CD14-positive monocyte (primary cell): ENCODE measurements at places on chromosomes 4 and X.
A peak's percentile ranks its signal among the peaks of the same experiment; 100 is the strongest.

DNA sequence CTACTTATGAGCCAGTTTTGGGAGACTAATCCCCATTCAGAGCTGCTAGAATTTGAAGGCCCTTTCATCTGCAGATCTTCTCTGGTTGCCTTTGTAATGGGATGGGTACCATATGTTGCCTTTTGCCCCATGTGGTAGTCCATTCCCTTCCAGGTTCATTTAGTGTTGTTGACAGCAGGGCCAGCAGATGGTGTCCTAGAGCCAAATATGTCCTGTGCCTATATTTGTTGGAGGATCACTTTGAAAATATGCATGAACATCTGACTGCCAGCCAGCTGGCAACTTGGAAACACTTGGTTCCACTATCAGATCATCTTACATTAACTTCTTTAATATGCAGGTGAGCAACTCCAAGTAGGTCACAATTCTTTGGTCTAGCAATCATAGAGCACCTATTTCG, 30.4 kb downstream of the CFAP299 start:
- no peaks in the 10 kb centered on the region for H3K4me1 ChIP-seq
- H3K27me3 ChIP-seq, result no peaks in the 10 kb centered on the region
- H3K27ac ChIP-seq, result no peak overlapping the region

DNA sequence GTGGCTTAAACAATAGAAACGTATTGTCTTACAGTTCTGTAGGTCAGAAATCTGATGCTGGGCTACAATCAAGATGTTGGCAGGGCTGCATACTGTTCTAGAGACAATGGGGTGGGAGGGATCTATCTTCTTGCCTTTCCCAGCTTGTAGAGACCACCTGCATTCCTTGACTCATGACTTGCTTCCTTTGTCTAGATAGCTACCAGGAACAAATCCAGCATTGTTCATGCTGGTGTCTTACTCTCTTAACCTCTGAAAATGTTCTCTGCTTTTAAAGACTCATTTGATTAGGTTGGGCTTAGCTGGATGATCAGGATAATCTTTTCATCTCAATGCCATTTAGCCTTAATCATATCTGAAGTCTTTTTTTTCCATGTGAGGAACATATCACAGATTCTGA, 169.0 kb downstream of the ZNF330 start:
- peaks cover 4% of the 10 kb centered on the region for H3K36me3 ChIP-seq
- no peaks in the 10 kb centered on the region for H3K27me3 ChIP-seq
- DNase-seq, result no peak
- H3K4me3 ChIP-seq, result no peak overlapping the region
- no peak overlapping the region for H3K27ac ChIP-seq

GRCh38 chr4:41644288-41644914, 104.1 kb downstream of the PHOX2B start:
- no peaks in the 10 kb centered on the region for H3K36me3 ChIP-seq
- no peak overlapping the region for H3K27ac ChIP-seq
- H3K4me3 ChIP-seq, result no peak overlapping the region
- DNase-seq, result peak; percentile 6

GRCh38 chrX:123189338-123189737, 5.3 kb downstream of the GRIA3 start:
- no peak overlapping the region for H3K27ac ChIP-seq
- H3K27me3 ChIP-seq, result peaks cover 15% of the 10 kb centered on the region
- no peak for DNase-seq

- no peaks in the 10 kb centered on the region for H3K36me3 ChIP-seq
- H3K27ac ChIP-seq, result no peak overlapping the region
- H3K4me3 ChIP-seq, result no peak overlapping the region
- no peak for DNase-seq
- H3K4me1 ChIP-seq, result no peaks in the 10 kb centered on the region
- H3K27me3 ChIP-seq, result no peaks in the 10 kb centered on the region
These were observed 61.4 kb downstream of the GBA3 start for GRCh38 chr4:22754116-22754515.

DNA sequence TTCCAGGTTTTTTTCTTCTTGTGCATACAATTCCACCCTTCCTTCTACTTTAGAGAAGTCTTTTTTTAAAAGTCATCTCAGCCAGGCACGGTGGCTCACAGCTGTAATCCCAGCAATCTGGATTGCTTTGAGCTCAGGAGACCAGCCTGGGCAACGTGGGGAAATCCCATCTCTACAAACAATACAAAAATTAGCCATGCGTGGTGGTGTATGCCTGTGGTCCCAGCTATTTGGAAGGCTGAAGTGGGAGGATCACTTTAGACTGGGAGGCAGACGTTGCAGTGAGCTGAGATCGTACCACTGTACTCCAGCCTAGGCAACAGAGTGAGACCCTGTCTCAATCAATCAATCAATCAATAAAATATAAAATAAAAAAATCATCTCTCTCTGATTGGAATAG, 14.8 kb downstream of the ELOVL6 start:
- H3K27ac ChIP-seq, result no peak overlapping the region
- DNase-seq, result no peak
- H3K27me3 ChIP-seq, result no peaks in the 10 kb centered on the region
- H3K4me3 ChIP-seq, result no peak overlapping the region
- H3K36me3 ChIP-seq, result no peaks in the 10 kb centered on the region

DNA sequence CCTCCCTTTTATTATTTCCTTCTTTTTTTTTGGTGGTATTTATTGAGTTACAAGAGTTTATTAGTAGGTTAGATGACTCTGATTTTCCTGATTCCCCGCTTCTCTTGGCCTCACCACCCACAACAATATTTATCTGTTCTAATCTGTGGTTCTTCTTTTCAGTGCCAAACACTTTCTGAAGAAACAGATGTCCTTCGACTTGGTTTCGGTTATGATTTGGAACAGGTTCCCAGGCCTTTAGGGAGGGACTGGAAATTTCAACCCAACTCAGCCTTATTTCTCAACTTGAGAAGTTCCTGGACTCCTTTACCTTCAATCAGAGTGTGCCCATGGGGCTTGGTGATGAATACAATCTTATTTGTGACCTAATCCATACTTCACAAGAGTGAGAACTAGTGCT, 108.1 kb downstream of the UCHL1 start:
- no peak overlapping the region for H3K4me3 ChIP-seq
- no peak for DNase-seq
- no peaks in the 10 kb centered on the region for H3K36me3 ChIP-seq
- H3K27me3 ChIP-seq, result peaks cover 47% of the 10 kb centered on the region
- peaks cover 14% of the 10 kb centered on the region for H3K4me1 ChIP-seq
- H3K27ac ChIP-seq, result no peak overlapping the region

- no peak overlapping the region for H3K27ac ChIP-seq
- DNase-seq, result no peak
- H3K36me3 ChIP-seq, result no peaks in the 10 kb centered on the region
These were observed 547.5 kb downstream of the SMARCA1 start for GRCh38 chrX:128975745-128976144.

DNA sequence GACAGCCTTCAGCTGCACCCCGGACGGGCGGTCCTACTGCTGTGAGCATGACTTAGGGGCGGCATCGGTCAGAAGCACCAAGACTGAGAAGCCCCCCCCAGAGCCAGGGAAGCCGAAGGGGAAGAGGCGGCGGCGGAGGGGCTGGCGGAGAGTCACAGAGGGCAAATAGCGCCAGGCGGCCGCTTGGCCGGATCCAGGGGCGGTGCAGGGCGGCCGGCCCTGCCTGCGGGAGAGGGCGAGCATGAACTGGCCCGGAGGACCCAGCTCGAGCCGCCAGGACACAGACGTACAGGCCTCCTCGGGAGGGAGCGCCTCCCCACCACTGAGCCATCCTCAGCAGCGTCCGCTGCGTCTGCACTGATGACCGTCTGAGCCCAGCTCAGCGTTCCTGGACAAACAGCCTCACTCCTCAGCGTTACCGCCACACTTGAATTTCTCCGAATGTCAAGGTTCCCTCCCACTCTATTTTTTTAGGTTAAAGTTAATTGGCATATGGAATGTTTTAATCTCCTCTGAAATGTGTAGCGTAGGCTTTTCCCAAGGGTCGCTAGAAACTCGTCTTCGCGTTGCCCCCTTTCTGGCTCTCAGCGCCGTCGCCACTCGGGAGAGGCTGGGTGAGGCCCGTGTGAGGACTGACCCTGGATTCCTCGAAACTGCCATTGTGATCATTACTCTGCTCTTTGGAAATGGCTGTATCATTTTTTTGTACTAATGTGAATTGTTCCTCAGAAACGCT, 29.9 kb downstream of the NELFA start:
- no peak overlapping the region for H3K4me3 ChIP-seq
- H3K27me3 ChIP-seq, result no peaks in the 10 kb centered on the region
